Mononuclear cell (primary cell): ENCODE measurements at places on chromosomes 2 and 18. TPM values are rescaled to one million over a fixed set of nuclear protein-coding genes. Genes with fewer than 3 reads are reported as not detected.

Gene SERPINB11
- total RNA-seq: not detected

Gene CCDC85A
- not detected for total RNA-seq

Gene NT5DC4
- total RNA-seq: not detected

Gene SERPINB3
- not detected for total RNA-seq

Gene CHRND
- total RNA-seq: not detected

Gene DLGAP1
- 0.42 TPM for total RNA-seq
